Activated CD8-positive, alpha-beta memory T cell treated with anti-CD3 and anti-CD28 coated beads for 1 hour (primary cell): ENCODE measurements at places on chromosomes 1 and 21.

- DNase-seq: no peak
Measured at GRCh38 chr1:186627019-186627418, 53.2 kb downstream of the PTGS2 start.

GRCh38 chr1:109091839-109092193 is 1.3 kb downstream of the TMEM167B start:
- no peak for DNase-seq

DNA sequence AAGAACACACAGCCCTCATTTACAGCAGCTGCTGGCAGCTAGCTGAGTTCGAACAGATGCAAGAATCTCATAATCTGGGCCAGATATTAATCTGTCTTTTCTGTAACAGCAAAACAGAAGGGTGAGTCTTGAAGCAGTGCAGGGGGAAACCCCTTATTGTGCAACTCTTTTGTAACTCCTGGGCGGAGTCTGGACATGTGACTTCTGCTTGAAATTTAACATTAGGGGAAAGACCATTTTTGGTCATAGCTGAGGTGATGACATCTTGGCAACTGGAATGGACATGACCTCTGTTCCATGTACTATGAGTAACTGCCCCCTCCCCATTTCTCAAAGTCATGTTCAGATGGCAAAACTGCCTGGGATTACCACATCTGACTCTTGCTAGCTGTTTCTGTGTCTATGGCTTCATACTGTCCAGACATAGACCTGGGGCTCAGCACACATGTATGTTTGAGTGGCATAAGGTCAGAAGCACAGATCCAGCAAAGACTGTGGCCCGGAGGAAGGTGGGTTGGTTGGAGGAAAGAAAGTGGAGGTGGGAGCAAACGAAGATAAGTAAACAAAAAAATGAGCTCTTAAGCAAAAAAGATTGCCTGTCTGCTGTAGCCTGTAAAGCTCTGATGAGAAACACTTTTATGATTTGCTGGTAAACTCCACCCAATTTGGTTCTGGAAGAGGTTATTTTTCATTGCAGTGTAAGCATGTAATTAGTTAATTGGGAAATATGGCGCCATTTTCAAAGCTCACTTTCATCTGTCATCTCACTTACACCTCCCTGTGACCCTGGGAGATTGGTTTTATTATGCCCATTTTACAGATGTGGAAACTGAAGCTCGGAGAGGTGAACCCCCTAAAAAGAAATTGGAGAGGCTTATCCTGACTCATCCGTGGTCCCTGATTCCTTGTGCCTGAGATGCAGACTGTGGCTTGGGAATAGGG is 26.1 kb downstream of the ETS2 start:
- DNase-seq: no peak

GRCh38 chr1:109294481-109294880 is 11.5 kb upstream of the PSRC1 start:
- DNase-seq: no peak

- no peak for DNase-seq
Measured at GRCh38 chr1:211326140-211326527, 499 bp upstream of the TRAF5 start.

GRCh38 chr1:214634267-214634666 is 31.3 kb downstream of the CENPF start:
- no peak for DNase-seq

DNA sequence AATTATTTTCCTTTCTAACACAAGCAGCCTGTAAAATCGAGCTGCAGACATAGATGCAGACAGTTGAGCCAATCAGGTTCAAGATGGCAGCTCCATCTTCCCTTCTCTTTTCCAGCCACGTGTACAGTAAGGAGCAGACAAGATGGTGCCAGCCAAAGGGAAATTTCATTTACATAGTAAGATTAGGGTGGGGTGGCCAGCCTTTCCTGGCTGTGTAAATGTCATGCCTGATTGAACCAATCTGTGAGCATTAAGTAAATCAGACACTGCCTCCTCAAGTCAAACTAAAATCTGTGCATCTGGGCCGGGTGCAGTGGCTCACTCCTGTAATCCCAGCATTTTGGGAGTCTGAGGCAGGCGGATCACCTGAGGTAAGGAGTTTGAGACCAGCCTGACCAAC is 60.2 kb downstream of the TBCE start:
- DNase-seq: no peak

- no peak for DNase-seq
Measured at GRCh38 chr1:165376811-165377311, 20.3 kb upstream of the LMX1A start.

DNA sequence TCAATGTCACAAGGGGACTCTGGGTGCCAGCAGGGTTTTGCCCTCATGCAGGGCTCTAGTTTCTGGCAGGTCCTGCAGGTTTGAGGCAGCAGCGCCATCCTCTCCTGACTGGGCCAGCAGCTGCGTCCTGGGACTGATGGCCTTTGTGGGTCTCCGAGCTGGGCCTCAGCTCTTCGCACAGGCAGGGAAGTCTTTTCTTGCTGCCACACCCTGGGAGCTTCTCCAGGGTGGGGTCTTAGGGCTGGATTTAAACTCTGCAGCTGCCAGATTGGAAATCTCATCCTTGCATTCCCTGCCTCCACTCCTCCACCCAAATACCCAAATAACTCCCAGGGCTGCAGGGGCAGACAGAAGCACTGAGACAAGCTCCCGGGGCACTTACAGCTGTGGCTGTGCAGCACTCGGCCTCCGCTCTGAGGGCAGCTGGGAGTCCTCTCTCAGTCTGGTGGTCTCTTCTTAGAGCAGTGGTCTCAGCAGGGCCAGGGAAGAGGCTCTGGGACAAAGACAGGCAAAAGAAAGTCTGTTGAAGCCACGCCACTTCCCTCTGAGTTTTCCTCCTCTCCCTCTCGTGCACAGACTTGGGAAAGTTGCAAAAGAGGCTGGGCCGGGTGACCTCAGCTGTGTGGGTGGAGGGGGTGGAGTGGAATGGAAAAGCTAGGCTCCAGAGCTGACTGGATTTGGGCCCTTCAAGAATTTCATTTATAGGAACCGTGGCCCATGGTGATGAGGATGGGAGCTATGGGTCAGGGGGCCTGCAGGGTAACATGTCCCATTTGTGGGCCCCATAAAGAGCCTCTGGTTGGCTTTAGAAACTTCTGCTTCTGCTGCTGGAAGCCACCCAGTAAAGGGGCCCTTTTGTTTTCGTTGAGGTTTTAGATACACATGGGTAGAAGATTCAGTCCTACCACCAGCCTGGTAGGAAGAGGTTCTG is at the start of gene RAB7B:
RAB7B (minus strand) TSS at position 525 of the 931 bp plus-strand sequence. CDS start 9,260 bp downstream, outside the sequence.
- no peak for DNase-seq

- DNase-seq: no peak
Measured at GRCh38 chr1:25907601-25908000, 1.4 kb upstream of the STMN1 start.

GRCh38 chr1:97895278-97895677 is 25.6 kb downstream of the DPYD start:
- no peak for DNase-seq

GRCh38 chr1:2416403-2416802 is 4.0 kb upstream of the PEX10 start:
- no peak for DNase-seq

GRCh38 chr1:231171623-231172197 is 9.9 kb downstream of the TRIM67 start:
- no peak for DNase-seq

GRCh38 chr1:17539477-17540254 is at the start of gene ARHGEF10L:
Gene ARHGEF10L (plus strand): TSS chr1:17539698. CDS start chr1:17580596, 40,898 bp downstream.
- no peak for DNase-seq

DNA sequence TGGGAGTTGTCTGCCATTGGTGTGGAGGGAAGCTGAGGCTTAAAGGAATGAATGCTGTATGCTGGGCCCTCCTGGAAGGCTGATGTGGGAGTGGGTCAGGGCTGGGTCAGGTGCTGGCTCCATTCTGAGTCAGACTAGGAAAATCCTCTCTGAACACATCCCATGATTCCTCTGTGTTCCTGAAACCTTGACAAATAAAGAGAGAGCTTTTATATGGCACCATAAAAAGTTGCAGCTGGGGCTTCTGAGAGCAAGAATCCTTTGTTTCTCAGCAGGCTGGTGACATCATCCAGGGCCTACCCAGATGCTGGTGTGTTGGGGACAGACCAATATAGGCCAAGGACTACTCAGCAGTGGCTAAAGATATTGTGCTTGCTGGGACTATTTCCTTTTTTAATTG is 27.8 kb upstream of the NFASC start:
- no peak for DNase-seq

- no peak for DNase-seq
Measured at GRCh38 chr1:158689110-158689509, 2.6 kb upstream of the SPTA1 start.

GRCh38 chr1:61926597-61926996 is 184.3 kb downstream of the PATJ start:
- no peak for DNase-seq

GRCh38 chr1:192538407-192539296 is 36.9 kb upstream of the RGS1 start:
- no peak for DNase-seq

GRCh38 chr21:34189506-34189905 is 116.1 kb downstream of the MRPS6 start:
- DNase-seq: no peak

GRCh38 chr1:95236784-95237575 is 3.0 kb downstream of the RWDD3 start:
- DNase-seq: no peak

DNA sequence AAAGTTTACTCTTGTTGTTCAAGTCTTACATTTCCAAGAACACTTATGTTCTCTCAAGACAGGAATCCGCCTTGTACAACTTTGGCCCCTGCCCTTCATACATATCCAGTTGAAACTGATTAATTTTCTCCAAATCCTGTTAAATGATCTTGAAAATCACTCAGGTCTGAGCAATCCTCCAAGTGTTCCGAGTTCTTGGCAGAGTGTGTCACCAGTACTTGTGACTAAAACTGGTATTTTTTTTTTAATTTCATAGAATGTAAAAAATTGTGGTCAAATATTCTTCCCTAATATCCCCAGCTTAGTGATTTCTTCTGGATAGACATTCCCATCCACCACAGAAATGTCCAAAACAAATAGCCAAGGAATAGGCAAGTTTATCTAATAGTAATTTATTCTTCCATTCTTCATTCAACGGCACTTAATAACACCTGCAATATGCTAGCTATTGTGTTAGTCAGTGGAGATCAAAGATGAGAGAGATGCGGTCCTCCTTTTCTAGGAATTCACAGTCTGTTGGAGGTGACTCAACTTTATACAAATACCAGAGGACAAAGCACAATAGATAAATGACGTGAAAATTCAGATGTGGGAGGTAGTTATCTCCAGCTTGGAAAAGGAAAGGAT is 71.4 kb downstream of the DIRAS3 start:
- DNase-seq: no peak

DNA sequence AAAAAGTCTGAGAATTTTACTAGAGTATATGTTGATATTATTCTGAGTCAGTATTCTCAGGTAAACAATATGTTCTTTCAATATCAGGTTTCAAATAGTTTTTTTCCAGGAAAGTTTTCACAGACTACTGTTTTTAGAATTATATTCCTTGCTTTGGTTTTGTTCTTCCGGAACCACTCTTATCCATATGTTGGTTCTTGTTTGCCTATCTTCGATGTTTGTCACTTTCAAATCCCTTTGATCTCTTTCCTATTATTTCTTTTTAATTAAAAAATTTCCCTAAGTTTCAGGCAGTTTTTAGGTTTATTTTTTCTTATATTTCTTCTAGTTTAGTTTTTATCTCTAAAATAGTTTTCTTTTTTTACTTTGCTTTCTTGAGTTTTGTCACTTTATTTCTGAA is 20.9 kb downstream of the NOS1AP start:
- DNase-seq: no peak

DNA sequence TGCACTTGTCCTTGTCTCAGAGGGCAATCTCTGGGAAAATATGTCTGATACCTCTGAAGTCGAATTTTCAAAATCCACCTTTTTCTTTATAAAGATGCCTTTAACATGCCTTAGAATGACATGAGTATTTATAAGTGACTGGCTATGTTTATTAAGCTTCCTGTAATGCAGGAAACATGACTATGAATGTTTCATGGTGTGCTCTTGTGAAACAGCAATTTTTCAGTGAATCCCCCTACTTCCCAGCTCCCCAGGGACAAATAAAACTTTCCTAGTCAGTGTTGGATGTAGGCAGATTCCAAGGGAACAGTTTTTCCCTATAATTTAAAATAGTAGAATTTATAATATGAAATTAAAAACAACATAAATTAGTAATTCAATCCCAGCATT is 437.0 kb downstream of the LMO4 start:
- no peak for DNase-seq

GRCh38 chr1:162856260-162856659 is 4.7 kb downstream of the CCDC190 start:
- DNase-seq: no peak
